ENCODE measurements at places on chromosomes 6 and 20.

GRCh38 chr6:19934996-19935591 is 97.9 kb downstream of the ID4 start:
- DNase-seq, result no peak

GRCh38 chr6:6402591-6402990 is 82.1 kb upstream of the F13A1 start:
- no peak for DNase-seq

DNA sequence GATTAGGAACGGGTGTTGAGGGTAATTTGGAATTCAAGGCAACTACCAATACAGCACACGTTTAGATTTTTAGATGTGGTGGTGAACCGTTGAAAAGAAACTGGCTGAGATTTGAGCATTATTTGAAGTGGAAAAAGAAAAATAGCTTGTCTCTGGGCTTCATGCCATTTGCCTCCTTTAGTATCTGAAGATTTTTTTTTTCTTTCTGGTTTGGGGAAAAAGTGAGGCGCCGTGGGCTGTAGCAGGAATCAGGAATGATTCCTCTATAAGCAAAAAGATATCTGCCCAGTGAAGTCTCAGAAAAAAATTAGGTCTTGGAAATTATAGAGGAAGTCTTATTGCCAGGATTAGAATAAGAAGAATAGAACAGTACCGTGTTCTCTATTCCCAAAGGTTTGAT is 88.5 kb downstream of the RPS12 start:
- no peak for DNase-seq

DNA sequence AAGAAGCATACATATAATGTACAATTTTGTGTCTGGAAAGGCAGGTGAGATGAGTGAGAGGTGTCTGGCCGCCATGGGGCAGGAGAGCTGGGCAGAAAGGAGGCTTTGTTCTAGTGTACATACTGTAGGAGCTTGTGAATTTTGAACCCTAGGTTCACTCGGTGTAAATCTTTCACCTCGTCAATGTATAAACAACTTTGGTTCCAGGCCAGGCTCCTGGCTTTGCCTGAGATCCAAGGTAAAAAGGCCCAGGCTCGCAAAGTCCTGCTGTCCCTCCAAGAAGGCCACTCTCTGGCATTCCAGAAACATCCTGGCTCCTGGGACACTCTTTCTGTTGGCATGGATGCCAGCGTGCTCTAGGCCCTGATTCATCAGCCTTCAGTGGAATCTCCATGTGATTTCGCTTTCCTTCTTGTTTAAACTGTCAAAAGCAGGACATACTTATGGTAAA is 7.1 kb upstream of the SLC22A7 start:
- peak; percentile 12 for DNase-seq

- no peak for DNase-seq
These were observed 1211.1 kb upstream of the GJE1 start for GRCh38 chr6:140921366-140922226.

DNA sequence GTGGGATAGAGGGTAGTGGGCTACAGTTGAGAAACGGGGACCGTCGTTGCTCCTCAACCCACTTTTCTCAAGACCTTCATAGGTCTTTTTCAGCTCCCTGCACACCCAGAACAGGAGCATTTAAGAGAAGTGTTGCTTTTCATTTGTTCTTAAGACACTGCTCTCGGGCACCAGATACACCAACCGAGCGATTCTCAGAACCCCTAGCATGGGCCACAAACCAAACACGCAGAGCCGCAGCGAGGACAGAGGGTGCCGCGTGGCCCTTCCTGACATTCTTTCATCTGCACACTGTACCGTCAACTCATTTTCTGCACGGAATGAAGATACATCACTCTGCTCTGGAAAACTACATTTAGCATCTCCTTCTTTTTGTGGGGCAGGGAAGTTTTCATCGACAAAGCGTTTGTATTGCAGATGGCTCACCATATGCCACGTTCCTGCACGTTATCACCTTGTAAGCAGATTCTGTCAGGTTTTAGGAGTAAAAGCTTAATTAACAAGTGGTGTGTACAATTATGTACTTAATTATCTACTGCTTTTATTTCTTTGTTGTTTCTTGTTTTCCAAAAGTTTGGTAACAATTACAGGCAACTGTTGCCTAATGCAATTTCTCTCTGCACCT is 70.4 kb upstream of the MLN start:
- no peak for DNase-seq

- DNase-seq, result no peak
These were observed 131.2 kb upstream of the CDYL start for GRCh38 chr6:4644996-4645395.

DNA sequence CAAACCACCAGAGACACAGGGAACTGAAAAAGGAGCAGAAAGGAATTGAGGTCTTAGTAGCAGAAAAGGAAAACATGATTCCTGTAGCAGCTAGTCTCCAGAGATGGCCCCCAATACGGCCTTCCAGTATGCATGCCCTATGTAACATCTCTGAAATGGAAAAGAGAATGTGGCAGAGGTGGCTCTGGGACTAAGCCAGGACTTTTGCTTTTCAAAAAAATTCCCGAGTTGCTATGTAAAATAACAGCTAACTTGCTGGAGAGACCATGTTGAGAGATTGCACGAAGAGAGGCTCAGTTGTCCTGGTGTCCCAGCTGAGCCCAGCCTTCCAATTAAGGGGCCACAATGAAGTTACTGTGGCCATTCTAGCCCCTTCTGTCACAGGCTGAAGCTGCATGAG is 27.7 kb downstream of the IL20RA start:
- DNase-seq, result no peak

DNA sequence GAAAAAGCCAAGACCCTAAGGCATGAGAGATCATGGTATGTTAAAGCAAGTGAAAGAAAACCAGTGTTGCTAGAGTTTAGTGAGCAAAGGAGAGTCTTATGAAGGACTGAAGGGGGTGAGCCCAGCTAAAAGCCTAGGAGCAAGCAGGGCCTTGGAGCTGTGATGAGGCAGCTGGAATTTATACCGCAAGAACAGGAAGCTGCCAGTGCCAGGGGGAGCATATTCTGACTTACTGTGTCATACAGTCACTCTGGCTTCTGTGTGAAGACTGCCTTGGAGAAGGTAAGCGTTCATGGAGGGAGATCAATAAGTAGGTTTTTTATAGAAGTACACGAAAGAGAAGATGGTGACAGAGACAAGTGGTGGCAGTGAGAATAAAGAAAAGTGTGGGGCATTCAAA is 308.9 kb upstream of the THEMIS start:
- no peak for DNase-seq

GRCh38 chr6:44043479-44044153 is 83.6 kb downstream of the MRPL14 start:
- no peak for DNase-seq

DNA sequence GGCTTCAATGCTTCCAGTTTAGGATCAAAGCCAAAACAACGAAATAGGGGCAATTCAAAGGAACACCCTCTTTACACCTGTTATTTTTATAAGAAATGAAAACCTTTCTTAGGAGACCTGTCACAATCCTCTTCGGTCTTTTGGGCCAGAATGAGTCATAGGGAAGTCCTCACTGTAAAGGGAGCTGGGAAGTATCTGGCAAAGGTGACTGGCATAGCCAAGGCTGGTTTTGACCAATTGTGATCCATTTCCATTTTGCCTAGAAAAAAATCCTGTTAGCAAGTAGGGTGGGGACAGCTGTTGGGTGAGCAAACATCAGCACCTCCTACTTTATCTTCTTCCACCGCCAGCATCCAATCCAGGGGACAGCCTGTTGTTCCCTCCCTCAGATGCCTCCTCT is 343.2 kb upstream of the SULF2 start:
- DNase-seq, result no peak

DNA sequence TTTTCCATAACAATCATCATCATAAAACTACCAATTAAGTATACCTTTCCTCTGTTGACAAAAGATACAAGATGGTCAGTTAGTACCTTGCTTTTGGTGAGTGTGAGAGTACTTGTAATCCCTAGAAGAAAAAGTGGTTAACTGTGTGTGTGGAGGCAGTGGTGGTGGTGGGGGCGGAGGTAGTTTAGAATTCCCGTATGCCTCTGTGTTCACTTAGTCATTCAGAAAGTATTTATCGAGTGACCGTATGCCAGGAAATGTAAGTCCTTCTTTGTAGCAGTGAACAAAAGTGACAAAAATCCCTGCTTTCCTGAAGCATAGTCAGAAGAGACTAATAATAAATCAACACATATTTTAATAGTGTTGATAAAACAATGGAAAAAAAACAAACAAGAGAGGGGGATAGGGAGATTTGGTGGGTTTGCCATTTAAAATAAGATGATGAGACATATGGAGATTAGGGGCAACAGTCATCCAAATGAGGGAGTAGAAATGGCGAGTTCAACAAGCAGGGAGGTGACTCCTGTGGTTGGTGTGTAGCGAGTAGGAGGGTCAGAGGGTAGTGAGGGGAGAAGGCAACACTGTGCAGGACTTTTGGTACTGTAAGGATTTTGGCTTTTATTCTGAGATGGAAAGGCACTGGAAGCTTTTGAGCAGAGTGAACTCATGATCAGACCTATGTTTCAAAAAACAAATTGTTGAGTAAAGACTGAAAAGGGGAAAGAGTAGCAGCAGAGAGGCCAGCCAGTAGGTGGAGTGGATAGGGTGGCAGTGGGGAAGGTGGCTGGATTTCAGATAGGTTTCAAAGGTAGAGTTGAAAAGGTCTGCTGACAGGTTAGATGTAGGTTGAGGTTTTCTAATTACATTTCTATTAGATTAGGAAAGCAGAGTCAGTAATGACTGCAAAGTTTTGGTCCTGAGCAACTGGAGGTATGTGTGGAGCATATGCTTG is 40.3 kb upstream of the SIM1 start:
- no peak for DNase-seq

DNA sequence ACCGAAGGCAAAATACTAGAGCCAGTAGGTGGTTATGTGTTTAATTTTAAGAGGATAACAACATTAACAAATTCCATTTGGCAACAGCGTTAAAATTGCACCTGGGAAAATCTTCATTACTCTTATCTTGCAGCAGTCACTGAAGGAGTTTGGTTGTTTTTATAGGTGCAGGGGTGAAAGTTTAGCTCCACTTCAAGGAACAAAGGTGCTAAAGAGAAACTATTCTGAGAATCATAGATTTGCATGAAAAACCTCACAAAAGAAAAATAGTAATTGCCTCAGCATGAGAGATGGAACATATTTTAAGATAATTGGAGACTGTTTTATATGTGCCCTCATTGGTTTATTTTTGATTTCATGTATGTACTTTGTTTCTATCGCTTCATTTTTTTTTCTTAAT is 444.4 kb downstream of the UTRN start:
- DNase-seq, result no peak

DNA sequence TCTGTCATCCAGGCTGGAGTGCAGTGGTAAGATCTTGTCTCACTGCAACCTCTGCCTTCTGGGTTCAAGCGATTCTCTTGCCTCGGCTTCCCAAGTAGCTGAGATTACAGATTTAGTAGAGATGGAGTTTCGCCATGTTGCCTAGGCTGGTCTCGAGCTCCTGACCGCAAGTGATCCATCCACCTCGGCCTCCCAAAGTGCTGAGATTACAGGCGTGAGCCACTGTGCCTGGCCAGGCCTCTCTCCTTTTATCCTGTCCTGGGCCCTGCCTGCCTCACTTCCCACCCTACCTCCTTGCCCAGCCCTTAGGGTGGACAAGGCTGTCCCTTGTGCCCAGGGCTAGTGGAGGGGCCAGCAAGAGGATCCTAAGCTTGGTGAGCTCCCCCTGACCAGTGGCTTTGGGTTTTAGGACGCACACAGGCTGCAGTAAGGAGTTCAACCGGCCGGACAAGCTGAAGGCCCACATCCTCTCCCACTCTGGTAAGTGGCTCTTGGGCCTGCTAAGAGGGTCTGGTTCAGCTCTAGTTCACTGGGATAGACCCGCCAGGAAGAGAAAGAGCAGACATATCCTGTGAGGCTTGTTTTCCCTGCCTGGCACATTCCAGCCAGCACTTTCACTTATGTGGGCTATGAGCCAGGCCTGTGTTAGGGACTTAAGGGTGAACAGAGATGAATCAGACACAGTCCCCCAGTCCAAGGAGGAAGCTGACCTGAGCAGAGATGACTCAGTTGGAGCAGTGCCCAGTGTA is 21.9 kb upstream of the CHMP4B start:
- DNase-seq, result no peak

- no peak for DNase-seq
These were observed 44.8 kb downstream of the POPDC3 start for GRCh38 chr6:105135056-105135455.

- peak; percentile 40 for DNase-seq
These were observed at the start of gene ARID1B for GRCh38 chr6:156776840-156777576. Gene ARID1B, plus strand, starts transcription at chr6:156777378. Its CDS starts 303 bp downstream, at chr6:156777681.

- no peak for DNase-seq
These were observed 56.2 kb downstream of the RAB44 start for GRCh38 chr6:36753671-36754405.

DNA sequence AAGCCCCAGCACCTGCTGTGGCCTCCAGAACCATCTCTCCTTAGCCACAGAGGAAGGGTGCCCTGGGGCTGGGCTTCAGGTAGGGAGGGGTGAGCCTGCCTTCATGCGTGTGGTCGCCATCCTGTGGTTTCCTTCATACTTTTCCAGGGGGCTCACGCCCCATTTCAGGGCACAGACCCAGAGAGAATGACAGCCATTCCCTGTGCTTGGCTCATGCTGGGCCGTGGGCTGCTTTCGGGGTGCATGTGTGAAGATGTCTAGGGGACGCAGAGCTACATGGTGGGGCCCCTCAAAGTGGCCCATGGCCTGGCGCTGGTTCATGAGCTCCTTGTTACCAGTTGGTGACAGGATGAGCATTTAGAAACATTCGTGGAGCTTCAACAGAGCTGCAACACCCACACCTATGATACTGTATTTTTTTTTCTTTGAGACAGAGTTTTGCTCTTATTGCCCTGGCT is 190.3 kb upstream of the SLC24A3 start:
- no peak for DNase-seq

- no peak for DNase-seq
These were observed 72.8 kb upstream of the RALGAPA2 start for GRCh38 chr20:20785226-20785625.

- no peak for DNase-seq
These were observed 35.9 kb downstream of the EPM2A start for GRCh38 chr6:145699462-145699861.

- DNase-seq, result no peak
These were observed 10.4 kb upstream of the FRMD1 start for GRCh38 chr6:168089186-168090063.

DNA sequence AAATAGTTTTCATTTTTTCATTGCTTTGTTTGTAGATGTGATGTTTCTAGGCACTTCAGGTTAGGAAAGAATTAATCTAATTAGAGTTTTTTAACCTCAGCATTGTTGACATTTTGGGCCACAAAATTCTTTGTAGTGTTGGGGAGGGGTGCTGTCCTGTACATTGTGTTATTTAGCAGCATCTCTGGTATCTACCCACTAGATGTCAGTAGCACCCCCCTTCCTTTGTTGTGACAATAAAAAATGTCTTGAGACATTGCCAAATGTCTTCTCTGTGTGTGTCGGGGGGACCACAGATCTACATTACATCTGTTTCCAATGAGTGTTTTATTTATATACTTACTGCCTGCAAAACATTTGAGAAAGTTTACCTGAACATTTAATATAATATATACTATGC is 45.6 kb downstream of the EYA4 start:
- DNase-seq, result no peak

GRCh38 chr6:167552961-167553735 is 228.3 kb downstream of the TTLL2 start:
- DNase-seq, result no peak

GRCh38 chr20:38321959-38322598 is 18.1 kb downstream of the BPI start:
- no peak for DNase-seq
